ENCODE measurements at places on chromosomes 16 and 17.

DNA sequence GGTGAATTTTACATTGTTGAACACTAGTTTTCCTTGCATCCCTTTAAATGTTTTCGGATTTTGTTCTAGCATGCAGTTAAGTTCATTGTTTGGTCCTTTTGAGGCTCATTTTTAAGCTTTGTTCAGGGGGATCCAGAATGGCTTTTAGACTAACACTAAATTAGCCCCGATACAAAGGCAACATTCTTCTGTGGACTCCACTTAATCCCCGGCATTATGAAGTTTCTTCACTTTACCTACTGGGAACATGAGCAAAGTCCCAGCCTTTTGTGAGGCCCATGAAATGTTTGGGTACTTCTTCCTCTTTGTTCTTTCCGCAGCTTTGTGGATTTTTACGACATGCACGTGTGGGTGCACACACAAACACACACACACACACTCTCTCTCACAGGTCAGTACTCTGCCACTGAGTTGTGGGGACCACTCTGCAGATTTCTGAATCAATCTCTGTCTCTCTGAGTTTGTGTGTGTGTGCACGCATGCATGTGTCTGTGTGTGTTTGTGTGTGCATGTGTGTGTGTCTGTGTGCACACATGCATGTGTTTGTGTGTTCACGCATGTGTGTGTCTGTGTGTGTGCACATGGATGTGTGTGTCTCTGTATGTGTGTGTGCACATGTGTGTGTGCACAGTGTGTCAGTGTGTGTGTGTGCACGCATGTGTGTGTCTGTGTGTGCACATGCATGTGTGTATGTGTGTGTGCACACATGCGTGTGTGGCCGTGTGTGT lies 240.4 kb upstream of the TNRC6C start:
- DNase-seq: peak; percentile 76

GRCh38 chr17:13843862-13844635 lies 225.3 kb upstream of the COX10 start:
- no peak for DNase-seq

DNA sequence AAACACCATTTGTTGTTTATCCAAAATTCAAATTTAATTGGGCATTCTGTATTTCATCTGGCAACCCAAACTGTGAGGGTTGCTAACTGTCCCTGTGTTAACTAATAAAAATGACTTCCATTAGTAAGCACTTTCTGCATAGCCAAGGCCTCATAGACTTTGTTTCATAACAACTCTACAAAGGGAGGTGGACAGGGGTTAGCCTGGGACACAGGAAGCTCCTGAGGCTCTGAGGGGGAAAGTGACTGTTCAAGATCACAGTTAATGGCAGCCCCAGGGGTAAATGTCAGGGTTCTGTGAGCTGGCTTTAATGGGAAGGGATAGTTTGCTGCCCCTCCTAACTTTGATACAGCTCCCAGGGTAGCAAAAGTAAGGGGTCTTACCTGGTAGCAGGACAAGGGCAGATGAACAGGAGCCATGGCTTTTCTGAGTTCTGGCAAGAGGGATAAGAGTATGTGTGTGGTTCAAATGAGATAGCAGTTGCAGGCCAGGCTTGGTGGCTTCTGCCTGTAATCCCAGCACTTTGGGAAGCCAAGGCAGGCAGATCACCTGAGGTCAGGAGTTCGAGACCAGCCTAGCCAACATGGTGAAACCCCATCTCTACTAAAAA lies 2.2 kb downstream of the HEATR9 start:
- no peak for DNase-seq

GRCh38 chr17:83026311-83026811 lies 53.0 kb upstream of the METRNL start:
- no peak for DNase-seq

DNA sequence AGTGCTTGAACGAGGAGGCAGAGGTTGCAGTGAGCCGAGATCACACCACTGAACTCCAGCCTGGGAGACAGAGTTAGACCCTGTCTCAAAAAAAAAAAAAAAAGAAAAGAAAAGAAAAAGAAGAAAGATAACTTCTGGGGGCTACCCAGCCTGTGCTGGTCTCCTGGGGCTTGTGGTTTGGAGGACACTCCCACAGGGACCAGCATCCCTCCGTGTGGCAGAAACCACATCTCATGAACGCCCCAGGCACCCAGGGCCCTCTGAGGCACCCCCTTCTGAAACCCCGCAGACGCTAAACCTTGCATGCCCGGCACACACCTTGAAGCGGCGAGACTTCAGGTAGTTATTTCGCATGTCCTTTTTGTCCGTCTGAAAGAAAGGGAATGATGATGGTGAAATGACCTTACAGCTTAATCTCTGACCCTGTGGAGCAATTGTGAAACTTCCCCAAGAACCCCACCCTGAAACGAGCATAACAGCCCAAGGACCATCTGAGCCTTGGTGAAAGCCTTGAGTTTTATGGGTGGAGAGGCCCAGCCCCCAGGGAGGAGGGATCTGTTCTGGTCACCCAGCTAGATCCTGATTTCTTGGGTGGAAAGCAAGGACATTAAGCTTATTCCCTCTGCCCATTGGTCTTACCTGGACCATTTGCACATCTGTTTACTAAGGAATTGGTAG lies 55.0 kb downstream of the CNGB1 start:
- peak; percentile 24 for DNase-seq

DNA sequence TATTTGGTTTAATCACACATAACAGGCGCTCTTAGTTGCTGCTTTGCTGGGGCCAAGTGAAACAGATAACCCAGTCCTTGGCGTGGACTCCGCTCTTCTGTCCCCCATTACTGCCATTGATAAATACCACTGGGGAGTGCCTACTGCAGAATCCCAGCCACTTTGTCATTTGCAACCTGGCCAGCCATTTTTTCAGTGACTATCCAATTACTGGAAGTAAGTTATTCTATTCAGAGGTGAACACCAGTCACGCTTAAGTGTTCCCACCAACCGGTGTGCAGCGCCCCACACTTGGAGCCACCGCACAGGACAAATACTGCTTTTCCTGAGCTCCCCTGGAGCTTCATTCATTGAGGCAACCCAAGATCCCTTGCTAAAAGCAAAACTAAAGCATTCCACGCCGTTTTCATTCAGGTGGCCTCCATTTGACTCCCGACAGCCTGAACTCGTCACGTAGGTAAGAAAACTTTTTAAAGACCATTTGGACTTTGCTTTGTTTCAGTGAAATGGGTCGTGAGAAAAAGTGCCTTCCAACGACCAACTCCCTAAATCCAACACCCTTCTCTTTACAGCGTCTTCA lies 1.8 kb downstream of the USP7 start:
- no peak for DNase-seq

DNA sequence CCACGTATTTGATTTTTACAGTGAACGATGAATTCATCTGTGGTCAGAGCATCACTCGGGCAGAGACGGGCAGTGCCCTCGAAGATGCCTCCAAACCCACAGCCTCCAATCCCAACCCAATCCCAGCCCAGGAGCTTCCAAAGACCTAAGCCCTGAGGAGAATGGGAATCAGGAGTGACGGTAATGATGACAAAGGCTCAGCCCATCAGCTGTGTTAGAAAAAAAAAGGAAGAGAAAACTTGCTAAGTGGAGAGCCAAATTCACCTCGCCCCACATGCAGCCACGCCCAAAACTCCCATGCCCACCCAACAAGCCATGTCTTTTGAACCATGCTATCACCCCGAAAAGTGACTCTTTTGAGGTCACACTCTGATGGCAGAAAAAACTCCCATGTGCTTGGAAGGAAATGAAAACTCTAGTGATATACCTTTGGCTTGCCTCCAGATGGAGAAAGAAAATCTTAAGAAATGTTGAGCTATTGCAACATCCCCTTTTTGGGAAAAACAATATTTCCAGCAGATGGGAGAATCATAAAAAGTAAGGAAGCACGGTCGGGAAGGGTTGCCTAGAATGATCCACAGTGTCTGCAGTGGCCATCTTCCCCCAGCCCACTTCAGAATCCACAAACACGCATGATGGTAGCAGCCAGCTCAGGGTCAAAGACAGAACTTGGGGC lies 37.7 kb downstream of the XYLT1 start:
- no peak for DNase-seq

Data from MV-4-11 (cell line).